ENCODE measurements at places on chromosomes 11 and 22.

- no peak for DNase-seq
These were observed 110.3 kb downstream of the WNT7B start for GRCh38 chr22:45866646-45867117.

GRCh38 chr22:41757502-41757901, 43.0 kb upstream of the CCDC134 start:
- no peak for DNase-seq

DNA sequence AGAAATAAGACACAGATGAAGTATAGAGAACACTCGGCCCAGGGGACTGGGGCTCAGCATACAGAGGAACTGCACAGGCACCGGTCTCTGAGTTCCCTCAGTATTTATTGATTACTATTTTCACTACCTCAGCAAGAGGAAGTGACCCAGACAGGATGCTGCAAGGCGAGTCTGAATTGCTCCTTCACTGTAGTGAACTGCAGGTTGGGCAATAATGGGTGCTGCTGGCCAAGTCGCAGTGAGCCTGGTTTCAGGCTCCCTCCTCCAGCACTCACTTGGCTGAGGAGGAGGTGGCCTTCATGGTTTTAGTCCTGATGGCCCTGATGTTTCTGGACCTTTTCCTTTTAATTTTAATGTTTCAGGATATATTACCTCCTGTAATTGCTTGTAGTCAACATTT, 10.4 kb downstream of the OR52K2 start:
- no peak for DNase-seq

DNA sequence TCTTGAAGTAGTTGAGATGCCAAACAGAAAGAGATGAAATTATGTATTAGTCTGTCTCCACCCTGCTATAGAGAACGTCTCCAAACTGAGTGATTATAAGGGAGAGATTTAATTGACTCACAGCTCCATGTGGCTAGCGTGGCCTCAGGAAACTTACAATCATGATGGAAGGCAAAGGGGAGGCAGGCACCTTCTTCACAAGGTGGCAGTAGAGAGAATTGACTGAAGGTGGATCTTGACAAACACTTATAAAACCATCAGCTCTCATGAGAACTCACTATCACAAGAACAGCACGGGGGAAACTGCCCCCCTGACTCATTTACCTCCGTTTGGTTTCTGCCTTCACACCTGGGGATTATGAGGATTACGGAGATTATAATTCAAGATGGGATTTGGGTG, 794.0 kb downstream of the CNTN5 start:
- DNase-seq: no peak

DNA sequence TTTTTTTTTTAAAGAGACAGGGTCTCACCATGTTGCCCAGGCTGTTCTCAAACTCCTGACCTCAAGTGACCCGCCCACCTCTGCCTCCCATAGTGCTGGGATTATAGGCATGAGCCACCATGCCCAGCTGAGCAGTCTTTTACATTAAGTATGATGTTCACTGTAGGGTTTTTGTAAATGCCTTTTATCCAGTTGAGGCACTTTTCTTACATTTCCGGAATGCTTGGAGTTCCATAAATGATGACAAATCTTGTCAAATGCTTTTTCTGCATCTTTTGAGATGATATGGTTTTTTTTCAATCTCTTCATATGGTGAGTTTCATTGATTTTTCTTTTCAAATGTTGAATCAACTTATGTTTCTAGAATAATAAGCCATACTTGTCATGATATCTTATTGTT, 29.4 kb upstream of the CTTN start:
- no peak for DNase-seq

DNA sequence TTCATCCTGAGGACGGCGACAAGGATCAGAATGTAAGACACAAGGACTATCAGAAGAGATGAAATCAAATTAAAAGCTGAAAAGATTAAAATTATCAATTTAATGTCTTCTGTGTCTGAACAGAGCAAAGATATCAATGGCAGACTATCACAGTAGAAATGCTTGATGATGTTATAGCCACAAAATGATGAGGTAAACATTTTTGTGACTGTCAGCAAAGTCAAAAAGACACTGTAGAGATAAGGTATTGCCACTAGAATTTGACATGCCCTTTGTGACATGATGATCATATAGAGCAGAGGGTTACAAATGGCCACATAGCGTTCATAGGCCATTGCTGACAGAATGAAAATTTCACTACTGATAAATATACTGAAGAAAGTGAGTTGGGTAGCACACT, 12.2 kb downstream of the OR5J2 start:
- no peak for DNase-seq

- DNase-seq: no peak
These were observed 11.4 kb downstream of the PACS1 start for GRCh38 chr11:66081505-66081904.

- no peak for DNase-seq
These were observed 198.5 kb upstream of the NCAM1 start for GRCh38 chr11:112762707-112763090.

DNA sequence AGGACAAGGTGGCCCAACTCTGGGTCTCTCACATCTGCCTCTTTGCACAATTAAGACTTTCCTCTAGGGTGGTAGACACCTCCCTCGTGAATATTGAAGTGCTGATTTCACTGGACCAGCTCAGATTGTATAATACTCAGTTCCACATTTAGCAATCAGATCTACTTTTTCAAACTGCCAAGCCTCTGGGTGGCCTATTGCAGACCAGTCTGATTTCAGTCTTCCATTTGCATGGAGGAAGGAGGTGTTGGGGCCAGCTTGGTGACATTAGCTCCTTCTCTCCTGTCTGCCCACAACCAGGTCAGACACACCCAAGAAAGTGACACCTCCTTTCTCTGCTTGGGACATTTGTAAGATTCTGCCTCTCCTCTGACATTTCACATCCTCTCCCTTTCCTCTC, 78.2 kb downstream of the PPFIBP2 start:
- DNase-seq: no peak

DNA sequence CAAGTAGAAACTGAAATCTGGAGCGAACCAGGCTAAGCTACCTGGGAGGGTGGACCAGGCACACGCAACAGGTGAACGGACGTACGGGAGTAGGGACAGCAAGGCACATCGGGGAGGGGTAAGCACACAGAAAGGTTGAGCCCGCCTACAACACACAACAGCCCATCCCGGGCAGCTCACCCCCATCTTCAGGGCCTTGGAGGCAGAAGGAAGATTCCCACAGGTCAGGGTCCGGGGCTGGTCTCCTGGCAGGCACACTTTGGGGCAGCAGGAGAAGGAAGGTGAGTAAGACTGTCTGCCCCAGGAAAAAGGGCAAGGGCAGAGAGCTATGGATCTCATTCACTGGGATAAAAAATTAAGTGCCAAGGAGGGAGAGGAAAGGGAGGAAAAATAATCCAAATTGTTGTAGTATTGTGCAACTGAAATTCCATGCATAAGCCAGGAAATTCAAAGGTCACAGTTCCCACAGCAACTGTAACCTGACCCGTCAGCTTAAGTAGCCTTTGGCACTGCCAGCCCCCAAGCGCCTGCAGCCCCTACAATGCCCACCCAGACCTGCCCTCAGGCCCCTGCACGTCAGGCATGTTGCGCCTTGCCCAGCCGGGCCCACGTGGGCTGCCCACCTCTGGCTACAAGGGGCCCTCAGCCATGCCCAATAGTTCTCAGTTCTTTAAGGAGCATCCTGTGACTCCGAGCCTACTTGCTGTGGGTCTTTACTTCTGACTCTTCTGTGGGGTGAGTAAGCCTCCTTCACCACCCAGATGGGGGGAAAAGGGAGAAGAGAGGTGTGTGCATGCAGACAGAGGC, 51.8 kb downstream of the MICAL3 start:
- DNase-seq: no peak

- DNase-seq: no peak
These were observed 104.6 kb downstream of the SIK3 start for GRCh38 chr11:116993599-116993998.

Measured in putamen (tissue), 1 donor.